Fibroblast of skin of scalp (primary cell): ENCODE measurements at places on chromosomes 1 and 21.

DNA sequence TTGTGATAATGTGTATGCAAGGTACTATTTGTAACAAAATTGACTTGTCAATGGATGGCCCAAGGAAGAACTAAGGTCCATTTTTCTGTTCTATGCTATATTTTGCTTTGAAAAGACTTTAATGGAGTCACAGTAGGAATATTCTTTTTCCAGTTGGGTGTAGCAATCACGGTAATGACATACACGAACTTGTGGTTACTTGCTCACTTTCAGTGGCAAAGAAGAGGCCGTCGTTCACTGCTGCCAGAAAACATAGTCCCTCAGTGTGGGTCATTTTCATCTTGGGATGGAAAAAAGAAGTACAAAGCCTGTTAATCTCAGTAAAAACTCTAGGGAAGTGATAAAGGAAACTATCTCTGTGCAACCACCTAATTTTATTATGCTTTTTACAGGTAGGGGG is 47.8 kb upstream of the LAMC2 start:
- no peak for DNase-seq

GRCh38 chr1:237566581-237566980 is 324.1 kb downstream of the ZP4 start:
- DNase-seq: no peak

- DNase-seq: no peak
These were observed 3.2 kb upstream of the SNAPIN start for GRCh38 chr1:153655333-153655732.

- DNase-seq: no peak
These were observed 7.7 kb downstream of the ARHGEF19 start for GRCh38 chr1:16204634-16205333.

DNA sequence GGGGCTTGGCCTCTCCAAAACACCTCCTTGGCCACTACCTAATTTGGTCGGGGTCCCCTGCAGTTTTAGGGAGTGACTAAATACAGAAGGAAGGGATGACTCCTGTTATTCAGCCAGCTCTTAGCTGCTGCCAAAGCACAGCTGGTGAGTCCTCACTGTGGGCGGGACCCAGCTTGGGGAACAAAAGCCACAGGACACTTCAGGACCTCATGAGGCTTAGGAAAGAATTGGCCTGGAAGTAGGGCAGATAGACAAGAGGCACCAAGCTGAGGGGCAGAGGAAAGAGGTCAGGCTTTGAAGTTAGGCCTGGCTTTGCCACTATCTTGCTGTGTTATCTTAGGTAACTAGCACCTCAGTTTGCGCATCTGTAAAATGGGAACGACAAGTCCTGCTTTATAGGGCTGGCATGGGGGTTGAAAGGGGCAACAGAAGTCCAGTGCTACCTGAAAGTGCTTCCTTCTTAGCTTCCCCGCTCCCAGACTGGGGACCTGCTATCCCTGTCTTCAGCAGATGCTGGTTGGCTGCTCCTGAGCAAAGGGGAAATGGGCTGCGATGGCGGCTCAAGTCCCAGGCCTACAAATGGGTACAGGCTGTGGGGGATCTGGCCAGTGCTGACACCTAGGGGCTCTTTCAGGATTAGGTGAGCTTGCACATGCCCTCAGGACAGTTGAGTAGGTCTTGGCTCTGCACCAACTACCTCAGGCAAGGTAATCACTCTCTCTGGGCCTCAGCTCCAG is 15.7 kb downstream of the IFI6 start:
- peak; percentile 82 for DNase-seq

DNA sequence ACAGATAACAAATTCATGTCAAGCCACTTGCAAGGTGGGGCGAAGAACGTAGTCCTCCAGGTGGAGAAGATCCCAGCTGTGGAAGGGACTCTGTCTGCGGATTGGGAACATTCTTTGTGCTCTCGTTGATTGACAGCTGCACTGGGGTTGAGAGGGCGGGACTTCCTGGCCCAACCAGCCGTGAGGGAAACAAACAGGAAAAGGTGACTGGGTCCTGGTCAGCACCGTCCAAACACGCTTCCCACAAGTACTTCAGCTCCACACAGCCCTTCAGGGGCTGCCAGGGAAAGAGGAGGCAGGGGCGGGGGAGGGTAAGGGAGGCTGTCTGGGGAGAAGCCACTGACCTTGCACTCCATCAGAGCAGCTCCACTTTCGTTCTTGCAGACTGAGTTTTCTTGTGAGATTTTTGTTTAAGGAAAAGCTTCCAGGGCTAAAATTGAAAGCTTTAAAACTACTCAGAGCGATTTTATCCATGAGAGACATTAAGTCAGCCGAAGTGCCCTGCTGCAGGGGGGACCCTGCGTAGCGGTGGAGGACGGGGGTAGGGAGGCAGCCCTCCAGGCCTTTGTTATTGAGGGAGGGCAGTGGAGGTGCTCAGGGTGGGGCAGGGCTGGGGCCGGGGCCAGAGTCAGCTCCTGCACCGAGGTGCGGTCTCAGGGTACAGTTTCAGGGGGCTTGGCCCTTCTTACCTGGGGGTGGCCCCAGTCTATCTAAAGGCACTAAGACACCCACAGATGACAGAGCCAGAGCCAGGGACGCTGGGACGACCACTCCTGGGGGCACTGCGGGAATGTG is 21.6 kb upstream of the STUM start:
- peak; percentile 11 for DNase-seq

GRCh38 chr1:67459068-67459467 is 28.9 kb upstream of the SERBP1 start:
- no peak for DNase-seq

GRCh38 chr1:208834381-208835096 is 590.4 kb upstream of the PLXNA2 start:
- peak; percentile 61 for DNase-seq

- no peak for DNase-seq
These were observed 332.8 kb downstream of the KCTD3 start for GRCh38 chr1:215899901-215900300.

GRCh38 chr1:107162745-107163144 is 21.9 kb downstream of the NTNG1 start:
- DNase-seq: no peak

DNA sequence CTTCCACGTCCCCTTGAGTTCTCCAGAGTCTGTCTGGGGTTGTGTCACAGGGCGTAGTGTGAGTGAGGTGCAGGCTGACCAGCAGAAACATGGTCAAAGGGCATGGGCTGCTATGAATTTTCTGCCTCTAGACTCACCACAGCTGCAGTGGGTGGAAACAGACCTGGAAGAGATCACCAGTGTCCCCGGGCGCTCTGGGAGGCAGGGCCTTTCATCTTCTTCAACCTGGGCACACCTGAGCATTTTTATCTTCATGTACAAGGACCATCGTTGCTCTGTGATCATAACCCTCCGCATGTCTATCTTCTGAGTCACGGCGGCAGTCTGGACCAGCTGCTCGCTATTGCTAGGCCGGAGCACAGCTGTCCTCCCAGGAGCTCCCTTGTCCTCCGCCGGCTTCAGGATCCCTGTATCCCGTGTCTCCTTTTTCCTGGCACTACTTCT is 29.6 kb downstream of the DEGS1 start:
- no peak for DNase-seq

DNA sequence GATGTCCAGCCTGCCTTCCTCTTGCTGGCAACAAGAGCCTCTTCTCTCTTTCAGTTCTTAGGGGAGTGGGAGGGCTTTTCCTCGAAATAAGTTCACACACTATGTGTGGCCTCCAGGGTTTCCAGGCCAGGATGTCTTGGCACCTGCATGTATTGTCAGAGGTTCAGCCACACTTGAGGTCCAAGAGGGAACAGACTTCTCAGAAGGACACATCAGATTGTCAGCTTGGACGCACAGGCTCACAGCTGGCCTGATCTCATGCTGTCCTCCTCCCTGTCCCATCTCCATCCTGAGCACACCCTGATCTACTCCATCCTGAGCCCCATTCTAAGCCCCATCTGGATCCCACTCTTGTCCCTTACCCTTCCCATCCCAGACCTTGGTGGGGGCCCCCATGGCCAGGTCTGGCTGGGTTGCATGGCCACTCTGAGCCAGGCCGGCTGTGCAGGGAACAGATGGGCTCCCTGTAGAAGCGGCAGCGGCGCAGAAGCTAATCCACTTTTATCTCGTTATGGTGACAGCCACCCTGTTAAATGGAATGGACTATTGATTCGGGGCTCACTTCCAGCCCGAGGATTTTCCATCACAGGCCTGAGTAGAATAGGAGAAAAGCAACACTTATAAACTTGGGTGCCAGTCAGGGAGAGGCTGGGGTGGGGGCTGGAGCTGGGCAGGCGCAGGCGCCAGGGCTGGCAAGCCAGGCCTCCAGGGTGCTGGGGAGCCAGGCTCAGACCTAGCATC is 85.1 kb upstream of the CSF3R start:
- no peak for DNase-seq

DNA sequence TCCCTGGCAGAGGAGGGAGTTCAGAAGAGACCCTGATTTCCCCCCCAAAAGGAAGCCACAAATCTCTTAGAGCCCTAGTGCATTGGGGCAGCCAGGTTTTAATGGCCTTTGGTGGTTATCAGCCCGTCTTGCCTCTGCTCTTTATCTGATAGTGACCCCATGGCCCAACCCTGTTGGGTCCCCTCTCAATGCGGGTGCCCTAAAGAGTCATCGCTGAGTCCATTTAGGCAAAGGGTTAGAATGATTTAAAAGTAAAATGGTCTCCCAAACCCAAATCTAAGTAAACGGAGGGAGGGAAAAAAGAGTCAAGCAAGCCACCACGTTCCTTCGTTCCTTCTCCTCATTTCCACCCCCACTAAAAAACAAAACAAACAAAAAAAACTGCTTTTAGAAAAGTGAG is 164.0 kb downstream of the RUNX1 start:
- DNase-seq: no peak

GRCh38 chr1:227898502-227899140 is 49.1 kb downstream of the WNT9A start:
- no peak for DNase-seq

- peak; percentile 95 for DNase-seq
These were observed 5.9 kb downstream of the CLCA2 start for GRCh38 chr1:86429835-86430234.
